Fibroblast of the aortic adventitia (primary cell): ENCODE measurements at places on chromosomes 1 and 21.
A peak's percentile ranks its signal among the peaks of the same experiment; 100 is the strongest.

DNA sequence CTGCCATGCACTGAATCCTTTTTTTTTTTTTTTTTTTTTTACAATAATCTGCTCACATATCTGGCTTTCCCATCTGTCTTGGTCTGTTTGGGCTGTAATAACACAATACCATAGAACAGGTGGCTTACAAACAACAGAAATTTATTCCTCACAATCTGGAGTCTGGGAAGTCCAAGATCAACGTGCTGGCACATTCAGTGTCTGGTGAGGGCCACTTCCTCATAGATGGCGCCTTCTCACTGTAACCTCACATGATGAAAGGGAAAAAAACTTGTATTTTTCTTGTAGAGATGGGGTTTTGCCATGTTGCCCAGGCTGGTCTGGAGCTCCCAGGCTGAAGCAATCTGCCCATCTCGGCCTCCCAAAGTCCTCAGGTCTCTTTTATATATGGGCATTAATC is 13.0 kb upstream of the PARP1 start:
- DNase-seq, result no peak

DNA sequence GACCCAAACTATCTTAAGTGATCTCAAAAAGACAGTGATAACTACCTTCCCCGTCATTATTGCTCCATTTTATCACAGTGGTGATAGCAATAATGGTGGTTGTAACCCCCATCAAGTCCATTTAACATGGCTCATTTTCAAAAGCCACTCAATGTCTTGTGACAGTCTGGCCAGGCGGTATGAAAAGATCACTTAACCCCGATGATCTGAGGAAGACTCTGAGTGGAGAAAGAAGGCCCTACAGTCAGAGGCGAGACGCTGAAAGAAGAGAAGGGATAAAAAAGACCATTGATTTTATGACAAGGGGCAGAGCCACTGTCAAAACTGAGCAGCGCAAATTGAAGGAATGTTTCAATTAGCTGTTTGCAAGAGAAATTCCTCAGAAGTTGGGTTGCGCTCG is 417.2 kb upstream of the PBX1 start:
- no peak for DNase-seq

DNA sequence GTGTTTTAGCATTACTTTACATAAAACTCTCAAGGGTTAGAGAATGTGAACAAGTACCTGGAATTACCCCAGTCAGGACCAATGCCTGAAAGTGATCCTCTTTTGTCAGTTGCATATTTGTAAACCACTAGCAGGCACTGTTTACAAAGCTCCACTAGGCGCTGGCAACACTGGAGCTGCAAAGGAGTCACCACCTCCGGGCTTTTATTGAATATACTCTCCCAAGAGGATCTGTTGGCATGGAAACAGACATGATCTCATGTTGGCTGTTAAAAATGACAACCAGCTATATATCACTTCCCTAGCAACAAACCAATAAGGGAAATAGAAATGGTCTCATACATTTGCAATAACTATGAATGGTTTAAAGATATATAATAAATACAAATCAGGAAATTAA is 116.0 kb downstream of the TTLL7 start:
- peak; percentile 43 for DNase-seq

DNA sequence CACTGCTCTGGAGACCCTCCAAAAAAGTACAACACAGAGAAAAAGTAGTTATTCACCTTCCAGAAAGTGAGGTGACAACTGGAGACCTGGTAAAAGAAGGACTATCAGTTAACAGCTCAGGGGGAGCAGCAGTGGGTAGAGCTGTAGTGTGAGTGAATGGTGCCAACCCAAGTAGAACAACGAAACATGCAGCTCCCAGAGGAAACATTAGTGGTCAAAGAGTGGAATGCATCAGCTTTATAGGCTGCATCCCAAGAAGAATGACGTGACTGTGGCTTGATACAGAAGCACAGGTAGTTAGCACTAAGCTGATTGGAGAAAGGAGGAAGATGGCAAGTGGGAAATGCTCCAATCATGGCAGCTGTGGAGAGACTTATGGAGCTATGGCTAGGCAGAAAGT is 275.7 kb upstream of the CAMK1G start:
- no peak for DNase-seq
